Ecto neural progenitor cell (in vitro differentiated cells): ENCODE measurements at places on chromosomes 6 and 20.

DNA sequence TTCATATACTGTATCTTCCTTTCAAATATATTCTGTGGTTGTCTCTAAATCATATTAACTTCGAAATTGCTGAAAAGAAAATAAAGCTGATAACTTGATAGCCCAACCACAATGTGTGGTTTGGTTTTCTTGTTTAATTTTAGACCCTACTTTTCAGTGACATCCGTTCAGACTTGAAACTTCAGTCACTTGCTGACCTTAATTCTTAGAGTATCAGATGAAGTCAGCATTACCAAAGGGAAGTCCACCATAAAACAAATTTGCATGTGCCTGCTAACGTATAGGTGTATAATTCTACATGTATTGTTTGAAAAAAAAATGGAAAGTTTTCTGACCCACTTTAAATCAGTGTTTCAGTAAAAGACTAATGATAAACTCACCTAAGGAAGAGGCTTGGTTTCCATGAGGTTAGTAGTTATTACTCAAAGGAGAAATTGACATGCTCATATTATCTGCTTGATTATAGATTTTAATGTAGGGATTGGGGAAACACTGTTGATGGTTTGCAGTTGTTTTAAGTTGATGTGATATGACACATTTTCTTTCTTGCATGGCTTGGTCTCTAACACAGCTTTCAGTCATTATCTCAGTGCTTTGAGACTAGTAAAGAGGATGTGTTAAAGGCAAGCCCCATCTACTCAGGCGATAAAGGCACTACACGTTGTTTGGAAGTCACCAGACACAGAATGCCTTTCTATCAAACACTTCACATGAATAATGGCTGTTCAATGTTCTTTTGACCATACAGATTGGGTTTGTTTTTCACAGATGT, 5.2 kb upstream of the IL17A start:
- no peak for DNase-seq

DNA sequence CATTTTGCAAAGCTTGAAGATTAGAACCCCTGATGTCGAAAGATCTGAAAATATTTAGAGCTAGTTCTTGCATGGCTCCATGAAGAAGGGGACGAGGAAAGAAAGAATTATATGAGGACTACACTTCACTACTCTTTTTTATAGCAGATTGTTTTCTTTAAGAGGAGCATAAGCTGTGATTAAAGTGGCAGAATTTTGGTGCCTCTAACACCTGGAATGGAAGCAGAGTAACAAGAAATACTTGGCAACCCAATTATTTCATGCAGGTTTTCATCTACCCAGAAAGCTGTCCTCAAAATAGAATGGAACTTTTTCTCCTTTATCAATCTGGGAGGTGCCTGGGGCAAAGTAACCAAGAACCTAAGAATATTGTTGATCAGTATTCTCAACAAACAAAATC, 4.0 kb downstream of the METTL24 start:
- DNase-seq = no peak

DNA sequence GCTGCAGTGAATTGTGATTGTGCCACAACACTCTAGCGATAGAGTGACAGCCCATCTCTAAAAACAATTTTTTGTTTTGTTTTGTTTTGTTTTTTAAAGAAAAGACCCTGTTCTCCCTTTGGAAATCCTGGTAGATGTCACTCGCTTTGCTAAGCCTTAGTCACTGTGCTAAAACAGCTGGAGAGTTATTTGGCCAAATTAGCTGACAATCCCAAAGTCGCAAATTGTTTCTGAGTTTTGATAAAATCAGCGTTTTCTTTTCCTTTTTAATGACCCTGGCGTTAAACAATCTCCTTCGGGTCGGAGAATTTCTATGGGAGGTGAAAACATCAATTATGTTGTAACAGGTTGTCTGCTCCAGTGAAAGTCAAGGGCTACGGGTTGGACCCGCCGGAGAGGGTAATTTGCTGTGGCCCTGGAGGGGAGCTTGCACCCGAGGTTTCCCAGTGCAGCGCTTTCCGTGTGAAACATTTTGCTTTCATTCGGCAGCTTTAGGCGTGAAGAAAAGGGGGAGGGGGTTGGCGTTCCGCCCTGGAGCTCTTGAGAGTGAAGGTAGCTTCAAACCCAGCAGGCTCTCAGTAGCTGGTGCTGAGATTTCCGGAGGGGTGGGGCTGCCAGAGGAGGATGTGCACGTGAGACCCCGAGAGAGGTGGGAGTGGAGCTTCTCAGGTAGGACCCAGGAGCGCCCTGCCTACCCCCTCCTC, 296.6 kb downstream of the PHACTR1 start:
- peak; percentile 73 for DNase-seq

DNA sequence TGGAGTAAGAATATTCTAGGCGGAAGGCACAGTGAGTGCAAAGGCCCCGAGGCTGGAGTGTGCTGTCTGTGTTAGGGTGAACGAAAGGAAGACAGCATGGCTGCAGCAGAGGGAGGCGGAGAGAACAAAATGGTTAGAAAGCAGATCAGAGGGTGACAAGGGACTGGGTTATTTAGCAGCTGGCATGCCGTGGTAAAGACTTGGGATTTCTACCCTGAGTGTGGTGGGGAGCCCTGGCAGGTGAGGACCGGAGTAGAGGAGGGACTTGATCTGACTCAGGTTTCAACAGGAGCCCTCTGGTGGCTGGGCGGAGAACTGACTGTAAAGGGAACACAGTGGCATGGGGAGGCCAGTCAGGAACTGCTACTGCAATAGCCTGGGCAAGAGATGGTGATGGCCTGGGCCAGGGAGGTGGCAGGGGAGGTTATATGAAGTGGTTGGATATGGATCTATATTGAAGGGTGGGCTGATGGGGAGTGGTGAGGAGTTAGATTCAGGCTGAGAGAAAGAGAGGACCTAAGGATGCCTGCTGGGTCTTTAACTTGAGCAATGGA, 38.0 kb downstream of the PIM1 start:
- peak; percentile 84 for DNase-seq

- DNase-seq = no peak
Measured at GRCh38 chr6:80174900-80175572, 68.6 kb downstream of the BCKDHB start.

DNA sequence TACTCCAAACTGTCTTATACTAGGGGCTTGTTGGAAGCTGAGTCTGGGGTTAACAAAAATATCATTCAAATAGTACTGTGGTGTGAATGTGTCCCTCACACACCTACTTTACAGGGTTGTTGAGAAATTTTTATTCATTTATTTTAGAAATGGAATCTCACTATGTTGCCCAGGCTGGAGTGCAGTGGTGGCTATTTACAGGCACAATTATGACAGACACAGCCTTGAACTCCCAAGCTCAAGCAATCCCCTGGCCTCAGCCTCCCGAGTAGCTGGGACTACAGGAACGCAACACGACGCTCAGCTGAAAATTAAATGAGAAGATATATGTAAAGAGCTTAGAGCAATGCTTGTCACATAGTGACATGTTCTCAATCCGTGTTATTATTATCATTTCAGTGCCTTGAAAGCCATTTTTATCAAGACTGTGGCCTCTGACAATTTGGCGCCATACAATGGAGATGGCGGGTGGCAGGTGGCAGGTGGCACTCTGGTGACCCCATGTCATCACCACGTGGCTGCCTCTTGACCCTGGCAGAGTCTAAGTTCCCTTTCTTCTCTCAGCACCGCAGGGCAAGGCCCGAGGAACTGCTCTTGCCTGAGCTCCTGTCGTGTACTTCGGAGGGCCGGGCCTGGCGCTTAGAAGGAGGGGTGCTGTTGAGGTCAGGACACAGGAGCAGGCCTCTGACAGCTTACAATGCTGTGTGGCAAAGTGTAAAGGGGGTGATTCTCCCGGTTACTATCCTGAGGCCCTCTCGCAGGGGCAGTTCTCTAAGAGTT, 64.5 kb downstream of the STX11 start:
- no peak for DNase-seq

GRCh38 chr20:46398963-46399362, 7.5 kb downstream of the ELMO2 start:
- DNase-seq = no peak

GRCh38 chr6:77063494-77063893, 399.8 kb downstream of the HTR1B start:
- DNase-seq = no peak

DNA sequence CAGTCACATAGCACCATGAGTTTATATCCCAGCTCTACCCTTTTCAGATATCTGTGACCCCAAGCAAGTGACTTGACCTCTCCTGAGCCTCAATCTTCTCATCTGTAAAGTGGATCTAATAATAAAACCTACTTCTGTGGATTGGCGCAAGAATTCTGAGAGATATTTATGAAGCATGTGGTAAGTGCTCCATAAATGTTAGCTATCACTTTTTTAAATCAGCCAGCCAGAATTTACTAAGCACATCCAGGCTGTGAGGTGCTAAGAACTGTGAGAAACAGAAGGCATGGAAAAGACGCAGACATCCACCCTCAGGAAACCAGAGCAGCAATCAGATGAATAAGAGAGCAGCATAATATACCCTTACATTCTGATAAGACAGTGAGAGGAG, 862 bp downstream of the C20orf96 start:
- DNase-seq = no peak

GRCh38 chr6:153231048-153231646, 100.1 kb upstream of the RGS17 start:
- DNase-seq = peak; percentile 71

DNA sequence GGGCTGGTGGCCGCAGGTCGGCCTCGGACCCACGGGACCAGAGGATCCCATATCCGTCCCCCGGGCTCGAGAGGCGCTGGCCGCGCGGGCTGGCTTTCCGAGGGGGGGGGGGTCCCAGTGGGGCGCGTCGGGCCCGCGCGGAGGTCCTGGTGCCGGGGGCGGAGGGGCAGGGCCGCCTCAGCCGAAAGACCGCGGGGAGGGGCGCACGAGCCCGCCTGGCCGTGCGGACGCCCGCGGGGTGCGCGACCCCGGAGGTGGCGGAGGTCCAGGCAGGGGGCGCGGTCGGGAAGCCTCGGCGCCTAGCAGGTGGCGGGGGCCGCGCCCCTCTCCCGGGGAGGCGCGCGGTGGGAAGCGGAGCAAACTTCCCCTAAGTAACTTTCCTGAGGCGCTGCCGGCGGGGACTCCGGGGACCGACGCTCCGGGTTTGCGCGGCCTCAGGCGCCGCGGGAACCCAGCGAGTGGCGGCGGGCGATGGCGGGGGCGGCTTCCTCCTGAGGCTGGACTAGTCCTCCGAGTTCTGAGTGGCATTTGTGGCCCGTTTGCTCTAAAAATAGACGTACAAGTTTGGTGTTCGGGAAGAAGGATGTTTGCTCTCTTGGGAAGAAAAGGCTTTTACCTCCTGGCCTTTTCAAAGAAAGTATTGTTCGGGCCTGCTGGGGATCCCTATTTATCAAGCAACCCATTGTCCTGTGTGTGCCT, 26.5 kb upstream of the BTBD3 start:
- no peak for DNase-seq

DNA sequence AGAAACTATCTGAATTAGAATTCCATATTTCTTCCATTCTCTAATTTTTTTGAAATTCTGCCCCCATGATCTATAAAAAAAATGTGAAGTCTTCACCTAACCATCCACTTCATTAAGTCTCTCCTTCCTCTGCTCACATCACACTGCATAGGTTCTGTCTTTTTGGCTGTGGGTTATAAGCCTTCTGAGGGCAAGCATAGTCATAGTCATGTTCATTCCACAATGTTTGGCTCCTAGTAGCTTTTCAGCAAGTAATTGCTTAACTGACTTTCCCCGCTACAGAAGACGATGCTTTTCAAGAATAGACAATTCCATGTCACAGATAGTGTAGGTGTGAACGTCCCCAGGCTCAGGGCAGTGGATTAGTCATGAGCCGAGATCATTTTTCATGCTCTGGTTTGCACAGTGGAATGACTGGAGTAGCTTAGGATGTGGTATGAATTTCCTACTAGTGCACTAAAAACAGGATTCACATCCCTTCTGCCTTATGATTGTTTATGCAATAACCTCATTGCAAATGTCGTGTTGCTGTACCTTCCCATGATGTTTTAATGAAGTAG, 29.1 kb downstream of the WRNIP1 start:
- DNase-seq = no peak

GRCh38 chr6:168149015-168149414, 70.0 kb upstream of the FRMD1 start:
- peak; percentile 35 for DNase-seq

GRCh38 chr20:22523499-22524392, 60.6 kb downstream of the FOXA2 start:
- no peak for DNase-seq

DNA sequence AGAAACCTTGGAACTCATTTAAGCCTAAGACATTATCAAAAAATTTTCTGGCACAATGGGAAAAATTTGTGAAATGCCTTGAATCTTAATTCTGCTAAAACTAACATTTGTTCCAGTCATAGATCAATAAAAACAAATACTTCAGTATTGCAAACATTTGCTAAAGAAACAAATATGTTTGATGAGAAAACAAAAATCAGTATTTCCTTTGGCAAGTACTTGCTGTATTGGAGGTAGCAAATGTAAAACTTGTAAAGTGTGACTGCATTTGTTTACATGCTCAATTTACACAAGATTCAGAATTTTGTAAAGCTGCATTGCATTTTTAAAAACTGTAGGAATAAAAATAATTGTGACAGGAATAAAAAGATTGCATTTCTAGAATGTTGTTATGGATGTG, 183.1 kb downstream of the HS3ST5 start:
- no peak for DNase-seq

- DNase-seq = no peak
Measured at GRCh38 chr6:98986071-98986615, 38.4 kb upstream of the FBXL4 start.

DNA sequence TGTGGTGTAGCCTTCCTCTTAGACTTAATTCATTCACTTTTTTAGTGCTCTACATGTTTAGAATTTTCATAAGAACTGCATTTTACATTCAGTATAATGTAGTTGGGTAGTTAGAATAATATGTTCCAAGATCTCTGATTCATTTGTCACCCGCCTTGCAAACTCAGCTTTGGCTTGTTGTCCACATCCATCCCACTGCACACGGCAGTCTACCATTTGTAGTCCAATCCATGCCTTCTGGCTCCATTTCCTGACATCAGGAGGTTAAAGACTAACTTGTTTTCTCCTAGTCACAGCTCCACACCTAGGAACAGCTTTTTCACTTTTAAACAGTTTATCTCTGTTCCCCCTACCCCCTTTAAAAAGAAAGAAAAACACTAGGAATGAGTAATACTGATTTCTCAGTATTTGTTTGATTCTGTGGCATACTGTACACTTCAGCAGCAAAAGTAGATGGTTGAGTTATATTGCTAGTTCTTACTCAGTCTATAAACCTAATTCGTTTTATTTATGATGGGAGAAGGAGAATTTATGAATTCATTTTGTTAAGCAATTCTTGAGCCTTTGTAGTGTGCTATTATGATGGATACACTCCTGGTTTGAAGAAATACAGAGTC, 180.9 kb downstream of the ARID1B start:
- DNase-seq = no peak

- no peak for DNase-seq
Measured at GRCh38 chr20:19670829-19671228, 87.2 kb upstream of the RIN2 start.
